ENCODE measurements at places on chromosomes 5 and 9.

GRCh38 chr9:110029956-110030480 lies 177.9 kb downstream of the C9orf152 start:
- DNase-seq = no peak

- DNase-seq = no peak
Observed at GRCh38 chr5:113520429-113520828, 6.9 kb downstream of the YTHDC2 start.

DNA sequence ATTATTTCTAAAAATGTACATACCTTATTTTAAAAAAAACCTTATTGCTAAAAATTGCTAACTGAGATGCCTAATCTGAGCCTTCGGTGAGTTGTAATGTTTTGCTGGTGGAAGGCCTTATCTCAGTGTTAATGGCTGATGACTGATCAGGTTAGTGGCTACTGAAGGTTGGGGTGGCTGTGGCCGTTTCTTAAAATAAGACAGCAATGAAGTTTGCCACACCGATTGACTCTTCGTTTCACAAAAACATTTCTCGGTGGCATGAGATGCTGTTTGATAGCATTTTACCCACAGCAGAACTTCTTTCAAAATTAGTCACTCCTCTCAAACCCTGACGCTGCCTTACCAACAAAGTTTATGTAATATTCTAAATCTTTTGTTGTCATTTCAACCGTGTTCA lies 14.7 kb downstream of the CENPK start:
- DNase-seq = no peak

DNA sequence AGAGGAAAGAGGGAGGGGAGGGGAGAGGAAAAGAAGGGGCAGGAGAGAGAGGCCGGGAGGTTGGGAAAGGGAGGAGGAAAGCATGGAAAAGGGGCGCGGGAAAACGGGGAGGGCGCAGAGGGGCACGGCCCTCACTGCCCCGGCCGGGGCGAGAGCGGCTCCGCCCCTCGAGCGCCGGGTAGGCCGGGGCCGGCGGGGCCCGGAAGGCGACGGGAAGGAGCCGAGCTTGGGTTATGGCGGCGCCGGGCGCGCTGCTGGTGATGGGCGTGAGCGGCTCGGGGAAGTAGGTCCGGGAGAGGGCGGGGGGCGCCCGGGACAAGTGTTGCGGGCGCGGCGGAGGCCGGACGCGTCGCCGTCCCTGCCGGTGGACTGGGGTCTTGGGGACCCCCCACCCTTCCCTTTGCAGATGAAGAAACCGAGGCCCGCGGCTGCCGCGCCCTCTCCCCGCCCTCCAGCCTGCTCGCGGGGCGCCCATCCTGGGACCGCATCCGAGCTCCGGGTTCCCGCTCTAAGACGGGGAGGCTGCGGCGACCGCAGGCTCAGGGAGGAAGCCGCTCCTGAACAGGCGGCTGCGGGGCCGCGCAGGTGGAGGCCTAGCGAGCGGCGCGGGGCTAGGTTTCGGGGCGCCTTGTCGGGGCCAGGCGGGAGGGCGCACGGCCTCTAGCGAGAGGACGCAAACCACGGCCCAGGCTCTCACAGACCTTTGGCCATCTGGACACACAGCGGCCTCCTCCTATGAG lies at the start of gene IDNK:
TSS of gene IDNK (plus strand) at position 205 of the 740 bp plus-strand sequence. CDS start at position 234, 29 bp downstream.
- DNase-seq = no peak

GRCh38 chr5:110917161-110917875 lies 154.2 kb upstream of the TSLP start:
- DNase-seq = no peak

- DNase-seq = no peak
Observed at GRCh38 chr5:98570661-98571191, 202.7 kb upstream of the RGMB start.

DNA sequence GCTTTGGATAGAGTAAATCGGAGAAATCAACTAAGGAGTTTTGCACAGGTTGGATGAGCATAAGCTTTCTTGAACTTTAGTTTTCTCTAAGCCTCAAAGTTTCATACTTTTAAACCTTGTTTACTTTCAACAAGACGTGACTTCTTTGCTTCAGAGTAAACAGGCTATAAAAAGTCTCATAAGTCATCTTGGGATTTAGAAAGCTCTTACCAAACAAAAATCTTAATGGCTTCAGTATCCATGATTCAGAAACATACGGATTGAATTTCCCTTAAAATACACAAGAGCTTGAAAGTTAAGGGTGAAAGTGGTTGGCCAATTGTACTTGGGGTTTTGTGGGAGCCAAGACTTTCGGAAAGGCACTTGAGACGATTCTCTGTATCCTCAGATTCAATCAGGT lies 270.9 kb upstream of the ANKH start:
- no peak for DNase-seq

DNA sequence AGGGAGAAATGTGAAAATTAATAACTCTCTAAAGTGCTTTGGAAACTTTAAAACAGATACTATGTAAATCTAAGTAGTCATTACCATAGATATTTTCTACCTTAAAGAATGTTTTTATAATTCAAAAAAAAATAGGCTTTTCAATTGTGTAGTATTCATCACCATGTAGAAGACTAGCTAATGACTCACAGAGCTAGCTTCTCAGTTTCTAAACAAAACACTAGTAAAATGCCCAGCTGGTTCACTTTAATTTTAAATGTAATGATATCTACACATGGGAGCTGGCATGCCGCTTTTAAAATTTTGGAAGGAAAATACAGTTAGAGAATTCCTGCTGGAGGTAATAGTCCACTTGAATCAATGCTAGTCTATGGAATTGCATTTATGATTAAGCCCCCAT lies 509.8 kb downstream of the CSNK1G3 start:
- no peak for DNase-seq

GRCh38 chr5:59764361-59764760 lies 129.2 kb downstream of the PDE4D start:
- no peak for DNase-seq

GRCh38 chr5:123157791-123158581 lies 68.9 kb downstream of the PRDM6 start:
- peak; percentile 29 for DNase-seq

GRCh38 chr5:155402927-155403640 lies 389.5 kb downstream of the KIF4B start:
- DNase-seq = no peak

DNA sequence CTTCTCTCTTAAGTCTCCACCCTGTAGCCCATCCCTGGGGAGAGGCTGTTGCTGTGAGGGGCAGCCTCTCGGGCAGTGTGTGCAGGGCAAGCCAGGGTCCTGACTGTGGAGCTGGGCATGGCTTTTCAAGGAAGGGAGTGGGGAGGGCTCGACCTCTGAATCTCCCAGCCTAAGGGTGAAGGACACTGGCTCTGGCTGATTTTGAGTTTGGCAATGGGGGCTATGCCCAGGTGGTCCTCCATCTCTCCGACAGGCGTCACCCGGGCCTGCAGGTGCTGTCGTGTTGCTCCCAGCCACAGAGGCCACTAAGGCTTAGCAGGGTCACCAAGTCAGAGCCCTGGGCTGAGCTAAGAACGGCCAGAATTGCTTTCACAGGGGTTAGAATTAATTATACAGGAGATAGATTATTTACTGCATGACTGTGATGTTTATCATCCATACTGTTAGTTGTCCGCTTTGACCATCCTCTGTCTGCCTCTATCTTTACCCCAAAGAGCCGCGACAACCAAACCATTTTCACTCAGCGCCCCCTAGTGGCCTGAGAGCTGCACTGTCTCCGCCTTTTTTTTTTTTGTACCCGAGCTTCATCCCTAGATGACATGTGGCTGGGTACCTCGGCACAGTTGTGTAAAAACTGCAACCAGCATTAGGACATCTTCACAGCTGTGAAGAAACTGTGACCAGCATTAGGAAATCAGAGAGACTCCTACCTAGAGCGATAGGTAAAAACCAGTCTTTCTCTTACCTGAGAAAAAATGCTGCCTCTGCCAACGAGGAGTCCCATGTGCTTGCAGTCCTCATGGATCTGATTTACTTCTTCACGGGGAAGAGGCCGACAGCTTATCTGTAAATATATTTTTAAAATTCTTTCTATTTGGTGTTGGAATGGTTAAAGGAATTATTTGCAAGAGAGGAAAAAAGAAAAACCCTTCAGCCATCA lies 44.5 kb downstream of the AGXT2 start:
- DNase-seq = no peak

DNA sequence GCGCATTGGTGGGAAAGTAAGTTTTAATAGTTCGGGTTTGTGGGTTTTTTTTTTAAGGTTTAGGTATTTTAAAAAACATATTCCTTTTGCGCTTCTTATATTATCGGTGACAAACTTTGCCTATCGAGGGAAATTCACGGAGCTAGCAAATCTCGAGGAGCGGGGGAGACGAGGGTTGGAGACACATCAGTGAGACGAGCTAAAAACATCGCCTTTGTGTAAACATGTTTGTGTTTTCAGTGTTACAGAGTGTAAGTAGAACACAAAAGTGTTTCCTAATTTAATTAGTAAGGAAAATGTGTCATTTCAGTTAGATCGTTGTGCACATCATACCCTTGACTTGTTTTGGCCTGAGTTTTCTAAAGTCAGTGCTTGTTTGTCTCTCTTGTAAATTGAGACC lies 945 bp downstream of the BTF3 start:
- DNase-seq = no peak

DNA sequence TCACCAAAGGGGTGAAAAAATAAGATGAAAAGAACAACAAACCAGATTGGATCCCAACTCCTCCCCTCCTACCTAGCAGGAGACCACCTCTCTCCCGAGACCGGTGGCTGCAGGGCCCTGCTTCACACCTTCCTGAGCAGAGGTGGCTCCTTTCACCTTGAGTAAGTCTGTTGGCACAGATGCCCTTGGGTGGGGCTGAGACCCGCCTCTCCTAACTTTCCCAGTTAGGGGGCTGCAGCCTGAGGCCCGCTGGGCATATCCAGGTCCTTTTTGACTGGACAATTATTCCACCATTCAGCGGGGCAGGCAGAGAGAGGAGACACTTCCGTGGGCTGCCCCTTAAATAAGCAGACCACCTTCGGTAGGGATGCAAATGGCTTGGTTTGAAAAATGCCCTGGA lies 1.3 kb downstream of the SLC25A48 start:
- DNase-seq = no peak

GRCh38 chr9:72092820-72093219 lies 32.4 kb upstream of the C9orf57 start:
- DNase-seq = no peak

GRCh38 chr5:55584398-55585205 lies 49.8 kb upstream of the PLPP1 start:
- DNase-seq = no peak

GRCh38 chr5:172439785-172440477 lies 14.4 kb downstream of the SH3PXD2B start:
- DNase-seq = no peak

DNA sequence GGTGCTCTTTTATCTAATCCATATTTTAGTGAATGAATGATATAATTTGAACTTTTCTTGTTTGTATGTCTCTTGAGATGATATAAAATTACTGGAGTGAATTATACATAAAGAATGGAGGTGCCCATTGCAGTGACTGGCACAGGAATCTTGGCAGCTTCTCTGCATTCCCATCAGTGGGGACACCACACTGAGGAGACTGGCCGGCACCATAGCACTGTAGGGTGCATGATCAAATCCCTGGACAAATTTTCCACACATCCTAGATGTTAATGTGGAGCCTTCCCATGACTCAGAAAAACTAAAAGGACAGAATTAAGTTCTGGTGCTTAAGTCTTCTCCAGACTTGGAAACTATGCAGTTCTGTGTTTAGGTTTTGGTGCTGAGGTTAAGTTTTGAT lies 124.1 kb downstream of the CEP120 start:
- no peak for DNase-seq

DNA sequence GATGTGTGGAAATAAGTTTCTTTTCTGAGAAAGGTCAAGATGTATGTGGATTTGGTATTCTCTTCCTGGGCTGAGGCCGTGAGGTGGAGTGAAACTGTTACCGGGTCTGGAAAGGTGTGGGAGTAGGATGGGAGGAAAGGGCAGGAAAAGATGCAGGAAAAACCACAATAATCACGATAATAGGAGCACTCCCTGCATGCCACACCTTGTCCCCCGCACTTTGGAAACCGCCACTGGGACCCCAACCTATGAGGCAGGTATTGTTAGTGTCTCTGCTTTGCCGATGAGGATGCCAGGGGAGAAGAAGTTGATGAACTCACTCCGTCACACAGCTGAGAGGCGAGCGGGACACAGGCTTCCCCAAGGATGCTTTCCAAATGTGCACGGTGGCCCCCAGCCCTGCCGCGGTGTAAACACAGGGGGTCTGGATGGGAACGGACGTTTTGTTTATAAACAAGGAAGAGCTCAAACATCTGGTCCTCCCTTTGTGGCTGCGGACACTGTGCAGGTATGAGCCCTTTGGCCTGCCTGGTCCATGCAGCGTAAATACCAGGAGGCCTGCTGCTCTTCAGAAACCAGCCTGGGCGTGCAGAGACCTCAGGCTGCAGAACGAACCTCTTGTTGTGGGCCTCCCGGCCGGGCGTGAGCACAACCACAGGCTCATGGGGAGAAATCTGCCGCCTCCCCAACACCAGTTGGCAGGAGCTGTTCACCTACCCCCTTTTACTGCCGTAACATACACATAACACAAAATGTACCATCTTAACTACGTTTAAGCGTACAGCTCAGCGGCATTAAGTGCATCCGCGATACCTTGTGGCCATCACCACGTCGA lies 126.7 kb downstream of the COL23A1 start:
- DNase-seq = no peak

DNA sequence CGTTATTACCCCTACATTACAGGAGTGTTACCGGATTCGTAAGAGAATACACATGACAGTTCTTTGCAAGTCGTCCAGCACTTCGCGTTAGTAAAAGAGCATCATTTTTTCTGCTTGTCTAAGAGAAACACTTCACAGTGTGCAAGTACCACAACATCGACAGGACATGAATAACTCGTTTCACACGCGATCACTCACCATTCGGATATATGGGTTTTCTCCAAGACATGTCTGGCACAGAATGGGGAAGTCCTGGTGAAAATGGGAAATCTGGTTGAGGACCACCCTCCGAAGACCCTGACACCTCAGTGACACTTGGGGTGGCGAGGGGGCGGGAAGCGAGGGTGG lies 642 bp downstream of the RBM22 start:
- no peak for DNase-seq

DNA sequence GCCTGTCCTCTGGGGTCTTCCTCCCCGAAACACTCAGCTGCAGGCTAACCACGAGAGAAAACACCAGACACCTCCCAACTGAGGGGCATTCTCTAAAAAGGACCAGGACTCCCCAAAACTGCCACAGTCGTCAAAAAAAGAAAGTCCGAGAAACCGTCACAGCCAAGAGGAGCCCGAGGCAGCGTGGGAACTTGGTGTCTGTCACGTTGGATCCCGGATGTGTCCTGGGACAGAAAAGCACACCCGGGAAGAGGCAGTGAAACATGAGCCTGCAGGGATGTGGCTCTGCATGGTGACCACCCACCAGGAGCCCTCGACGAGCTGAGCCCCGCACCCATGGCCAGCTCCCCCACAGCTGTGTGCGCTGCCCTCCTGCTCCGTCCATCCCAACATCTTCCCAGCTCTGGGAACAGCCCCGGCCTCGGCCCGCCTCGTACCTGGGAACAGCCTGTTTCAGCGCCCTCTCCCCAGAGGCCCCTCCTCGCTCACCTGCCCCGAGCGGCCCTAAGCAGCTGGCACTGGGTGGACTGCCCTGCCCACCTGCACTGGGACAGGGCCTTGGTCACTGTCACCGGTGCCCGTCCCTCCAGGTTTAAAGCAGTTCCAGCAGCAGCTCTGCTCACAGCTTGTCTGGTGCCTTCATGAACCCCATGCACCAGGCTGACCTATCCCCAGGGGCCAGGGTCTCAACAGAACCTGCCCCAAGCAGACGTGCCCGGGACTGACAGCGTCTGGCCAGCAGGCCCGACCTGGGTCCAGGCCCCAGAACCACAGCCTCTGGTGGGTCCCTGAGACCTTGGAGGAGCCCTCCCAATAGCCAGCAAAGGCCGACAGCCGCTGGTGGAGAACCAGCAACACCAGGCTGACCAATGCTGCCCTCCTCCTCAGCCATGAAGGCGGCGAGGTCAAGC lies 10.9 kb downstream of the SLC12A7 start:
- DNase-seq = no peak

GRCh38 chr5:56480705-56481427 lies 247.7 kb upstream of the ANKRD55 start:
- no peak for DNase-seq
